ENCODE measurements at places on chromosomes 7 and 10. TPM values are rescaled to one million over a fixed set of nuclear protein-coding genes. Genes with fewer than 3 reads are reported as not detected.

- no peak for DNase-seq
Measured at GRCh38 chr7:134966691-134967090, 19.6 kb upstream of the AGBL3 start.

The C10orf53 gene
- total RNA-seq, result not detected

- no peak for DNase-seq
Measured at GRCh38 chr7:69603351-69603750, 5.1 kb downstream of the AUTS2 start.

GRCh38 chr10:111102359-111102837, 25.6 kb downstream of the ADRA2A start:
- no peak for DNase-seq

GRCh38 chr7:24831240-24831639, 74.0 kb upstream of the GSDME start:
- DNase-seq, result no peak

GRCh38 chr7:94022550-94022949, 18.4 kb upstream of the BET1 start:
- no peak for DNase-seq

The NDUFA5 gene
- total RNA-seq, result 97.6 TPM

- DNase-seq, result no peak
Measured at GRCh38 chr7:76023002-76023401, 24.8 kb downstream of the STYXL1 start.

GRCh38 chr7:55515569-55516279, 56.6 kb downstream of the VOPP1 start:
- DNase-seq, result no peak

DNA sequence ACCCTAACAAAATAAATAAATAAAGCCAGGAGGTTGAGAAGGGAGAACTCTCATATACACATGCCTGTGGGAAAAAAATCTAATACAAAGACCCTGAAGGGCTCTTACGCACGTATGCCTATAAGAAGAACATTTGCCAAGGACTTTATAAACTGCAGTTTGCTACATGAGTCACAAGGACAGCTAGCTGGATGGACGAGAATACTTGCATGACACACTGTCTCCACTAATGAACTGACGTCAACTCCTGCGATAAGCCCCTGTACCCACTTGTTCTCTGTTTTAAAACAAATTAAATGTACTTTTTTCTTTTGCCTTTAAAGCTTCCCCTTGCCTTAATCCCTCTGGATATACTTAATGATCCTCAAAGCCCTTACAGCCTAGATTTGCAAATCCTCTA, 374.6 kb upstream of the GHITM start:
- DNase-seq, result no peak

DNA sequence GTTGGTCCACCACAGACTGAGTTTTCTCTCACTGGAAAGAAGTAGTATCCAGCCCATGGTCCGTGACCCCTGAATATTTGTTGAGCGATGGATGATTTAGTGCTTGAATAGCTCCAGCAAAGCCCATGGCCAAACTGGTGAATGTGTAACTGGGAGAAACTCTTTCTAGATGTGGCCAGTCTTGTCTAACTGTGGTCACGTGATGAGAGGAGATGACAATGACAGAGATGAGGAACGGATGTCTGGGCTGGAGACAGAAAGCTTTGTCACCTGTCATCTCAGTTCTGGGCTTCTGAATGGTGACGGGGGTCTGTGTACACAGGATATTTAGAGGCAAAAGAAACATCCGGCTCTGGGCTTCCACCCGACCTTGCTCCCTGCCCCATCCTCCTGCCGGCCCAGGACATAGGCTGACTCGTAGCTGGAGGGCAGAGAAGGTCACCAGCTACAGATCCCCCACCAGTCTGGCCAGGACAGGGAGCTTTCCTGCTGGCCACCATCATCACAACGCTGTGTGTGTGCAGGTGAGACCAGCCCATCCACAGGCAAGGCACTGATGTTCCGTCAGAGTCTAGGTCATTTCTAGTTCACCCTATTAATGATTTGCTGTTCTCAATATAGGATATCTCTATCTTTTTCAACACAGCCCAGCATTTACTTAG, 152.5 kb upstream of the TNS3 start:
- no peak for DNase-seq

The IQCE gene
- 6.8 TPM for total RNA-seq

The NACAD gene
- 26.9 TPM for total RNA-seq
